ENCODE measurements at places on chromosomes 2 and 18.

DNA sequence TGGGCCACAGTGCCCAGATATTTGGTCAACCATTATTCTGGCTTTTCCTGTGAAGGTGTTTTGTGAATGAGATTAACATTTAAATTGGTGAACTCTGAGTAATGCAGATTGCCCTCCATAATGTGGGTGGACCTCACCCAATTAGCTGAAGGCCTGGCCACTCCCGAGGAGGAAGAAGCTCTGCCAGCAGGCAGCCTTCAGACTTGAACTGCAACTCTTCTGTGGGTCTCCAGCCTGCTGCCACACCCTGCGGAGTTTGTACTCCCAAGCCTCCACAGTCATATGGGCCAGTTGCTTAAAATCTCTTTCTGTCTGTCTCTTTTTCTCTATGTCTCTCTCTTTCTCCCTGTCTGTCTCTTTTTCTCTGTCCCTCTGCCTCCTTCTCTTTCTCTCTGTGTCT, 262.7 kb downstream of the MYCN start:
- H3K4me3 ChIP-seq = no peak overlapping the region
- DNase-seq = no peak
- H3K27ac ChIP-seq = no peak overlapping the region
- no peaks in the 10 kb centered on the region for H3K4me1 ChIP-seq
- no peaks in the 10 kb centered on the region for H3K27me3 ChIP-seq

- no peaks in the 10 kb centered on the region for H3K27me3 ChIP-seq
- H3K36me3 ChIP-seq = no peaks in the 10 kb centered on the region
- 0 out of 2 replicates have a peak, but pooled peaks cover 3% of the 10 kb centered on the region for H3K4me1 ChIP-seq
- H3K4me3 ChIP-seq = no peak overlapping the region
Measured at GRCh38 chr2:3986063-3986462, 282.7 kb downstream of the DCDC2C start.

DNA sequence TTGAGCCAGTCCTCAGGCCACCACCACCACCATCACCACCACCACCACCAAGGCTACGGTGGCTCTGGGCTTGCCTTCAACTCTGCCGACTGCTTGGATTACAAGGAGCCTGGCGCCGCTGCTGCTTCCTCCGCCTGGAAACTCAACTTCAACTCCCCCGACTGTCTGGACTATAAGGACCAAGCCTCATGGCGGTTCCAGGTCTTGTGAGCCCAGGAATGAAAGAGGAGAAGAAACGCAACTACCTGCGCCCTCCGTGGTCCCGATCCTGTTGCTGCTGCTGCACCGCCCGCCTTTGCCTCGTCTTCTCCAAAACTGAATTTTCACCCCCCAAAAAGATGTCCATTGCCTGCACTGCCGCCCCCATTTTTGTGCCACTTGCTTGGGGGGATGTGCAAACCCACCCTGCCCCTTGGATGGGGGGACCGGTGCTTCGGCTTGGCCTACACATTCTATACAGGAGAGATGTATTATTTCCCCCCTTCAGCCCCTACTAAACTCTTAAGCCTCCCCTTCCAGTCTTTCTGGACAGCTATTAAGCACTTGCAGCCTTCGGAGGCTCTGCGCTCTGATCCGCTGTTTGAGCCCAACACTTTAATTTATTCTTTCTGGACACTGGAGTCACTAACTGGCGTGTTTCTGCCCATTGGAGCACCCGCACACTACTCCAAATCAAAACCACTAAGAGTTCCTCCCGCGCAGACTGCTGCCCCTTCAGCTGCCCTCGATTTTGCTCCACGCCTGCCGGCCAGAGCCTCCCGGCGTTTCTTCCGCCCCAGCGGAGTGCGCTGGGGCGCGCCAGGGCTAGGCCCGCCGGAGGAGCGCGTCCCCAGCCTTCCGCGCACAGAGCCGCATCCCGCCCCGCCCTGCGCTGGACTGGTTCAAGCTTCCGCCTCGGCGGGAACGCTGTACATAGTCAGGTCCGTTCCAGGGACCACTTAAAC, 5.7 kb downstream of the OTX1 start:
- no peaks in the 10 kb centered on the region for H3K36me3 ChIP-seq
- DNase-seq = peak; percentile 35
- H3K27me3 ChIP-seq = no peaks in the 10 kb centered on the region
- H3K4me1 ChIP-seq = no peaks in the 10 kb centered on the region

DNA sequence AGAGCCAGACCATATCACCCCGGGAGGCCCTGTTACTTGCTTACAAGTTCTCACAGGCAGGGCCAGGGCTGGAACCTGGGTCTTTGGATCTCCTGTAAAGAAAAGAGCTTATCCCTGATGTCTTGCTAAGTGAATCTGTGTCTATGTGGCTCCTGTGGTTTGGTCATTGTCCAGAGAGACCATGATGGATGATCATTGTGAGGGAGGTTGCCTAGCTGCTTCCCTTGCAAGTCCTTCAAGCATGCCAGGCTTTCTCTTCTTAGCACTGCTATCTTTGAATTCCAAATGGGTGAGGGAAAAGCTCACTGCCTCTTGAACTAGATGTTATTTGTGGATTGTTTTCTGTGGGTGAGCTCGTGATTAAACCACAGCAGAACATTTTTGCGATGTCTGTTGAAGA, 151.6 kb downstream of the FSHR start:
- no peaks in the 10 kb centered on the region for H3K4me1 ChIP-seq
- H3K27ac ChIP-seq = no peak overlapping the region
- no peak overlapping the region for H3K4me3 ChIP-seq
- no peaks in the 10 kb centered on the region for H3K36me3 ChIP-seq
- H3K27me3 ChIP-seq = no peaks in the 10 kb centered on the region

DNA sequence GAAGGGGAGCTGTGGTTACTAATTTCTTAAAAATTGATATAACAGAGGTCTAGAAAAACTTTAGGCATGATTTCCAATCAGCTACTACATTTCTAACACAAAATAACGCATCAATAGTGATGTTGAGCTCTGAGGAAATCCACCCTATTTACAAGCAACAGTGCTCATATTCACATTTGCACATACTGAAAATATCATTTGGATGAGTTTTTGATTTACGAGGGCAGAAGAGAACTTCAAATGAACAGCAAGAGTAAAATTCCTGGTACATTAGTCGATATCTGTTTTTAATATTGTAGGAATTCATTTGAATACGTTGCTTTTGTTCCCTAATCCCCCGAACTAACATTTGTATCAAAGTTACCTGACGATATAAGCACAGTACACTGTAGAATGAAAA, 761.0 kb upstream of the POU3F3 start:
- no peaks in the 10 kb centered on the region for H3K27me3 ChIP-seq
- no peaks in the 10 kb centered on the region for H3K4me1 ChIP-seq
- no peak for DNase-seq

- H3K27ac ChIP-seq = no peak overlapping the region
- DNase-seq = no peak
- no peaks in the 10 kb centered on the region for H3K36me3 ChIP-seq
- H3K4me3 ChIP-seq = no peak overlapping the region
- H3K4me1 ChIP-seq = no peaks in the 10 kb centered on the region
Measured at GRCh38 chr2:241072151-241072550, 29.9 kb downstream of the MTERF4 start.

- no peaks in the 10 kb centered on the region for H3K36me3 ChIP-seq
- H3K27ac ChIP-seq = no peak overlapping the region
- H3K27me3 ChIP-seq = no peaks in the 10 kb centered on the region
- no peak for DNase-seq
- no peak overlapping the region for H3K4me3 ChIP-seq
Measured at GRCh38 chr2:3725458-3726250, 22.3 kb downstream of the DCDC2C start.

- no peak overlapping the region for H3K27ac ChIP-seq
- no peaks in the 10 kb centered on the region for H3K4me1 ChIP-seq
Measured at GRCh38 chr18:924987-925386, 20.3 kb downstream of the ADCYAP1 start.

- H3K4me1 ChIP-seq = no peaks in the 10 kb centered on the region
- H3K27ac ChIP-seq = no peak overlapping the region
- no peaks in the 10 kb centered on the region for H3K36me3 ChIP-seq
- DNase-seq = no peak
Measured at GRCh38 chr18:22630980-22631379, 213.3 kb upstream of the CTAGE1 start.

DNA sequence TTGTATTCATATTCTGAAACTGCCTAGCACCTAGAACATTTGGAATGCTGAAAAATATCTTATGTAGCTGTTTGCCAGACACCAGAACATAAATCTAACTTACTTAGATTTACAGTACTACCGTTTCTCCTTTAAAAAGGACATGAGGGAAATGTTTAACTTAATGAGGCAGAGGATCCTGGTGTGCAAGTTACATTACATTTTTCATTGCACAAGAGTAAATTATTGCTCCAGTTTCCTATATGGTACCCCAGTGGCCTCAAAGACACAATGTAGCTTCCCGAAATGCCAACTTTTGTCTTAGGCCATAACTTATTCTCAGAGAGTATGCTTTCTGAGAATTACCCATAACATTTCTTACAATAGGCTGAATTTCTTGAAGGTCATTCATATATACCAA, 105.5 kb upstream of the DTNA start:
- H3K27ac ChIP-seq = no peak overlapping the region
- H3K36me3 ChIP-seq = no peaks in the 10 kb centered on the region
- no peaks in the 10 kb centered on the region for H3K4me1 ChIP-seq
- H3K4me3 ChIP-seq = no peak overlapping the region

DNA sequence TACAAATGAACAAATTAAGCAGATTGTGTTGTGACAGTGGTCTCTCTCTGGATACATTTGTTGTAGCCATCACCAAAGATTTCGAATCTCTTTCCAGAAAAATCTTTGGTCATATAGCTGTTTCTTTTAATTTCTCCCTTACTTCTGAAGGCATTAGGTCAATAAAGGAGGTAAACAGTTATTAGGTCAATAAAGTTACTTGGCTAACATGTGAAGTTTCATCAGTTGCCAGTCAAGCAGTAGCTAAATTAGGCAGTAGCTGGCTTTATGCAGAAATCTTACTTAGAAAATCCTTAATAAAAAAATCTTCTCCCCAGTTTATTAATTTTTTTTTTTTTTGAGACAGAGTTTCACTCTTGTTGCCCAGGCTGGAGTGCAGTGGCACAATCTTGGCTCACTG, 115.5 kb downstream of the MBD5 start:
- H3K36me3 ChIP-seq = no peaks in the 10 kb centered on the region
- no peak overlapping the region for H3K4me3 ChIP-seq
- H3K27ac ChIP-seq = no peak overlapping the region
- H3K4me1 ChIP-seq = no peaks in the 10 kb centered on the region
- DNase-seq = no peak

DNA sequence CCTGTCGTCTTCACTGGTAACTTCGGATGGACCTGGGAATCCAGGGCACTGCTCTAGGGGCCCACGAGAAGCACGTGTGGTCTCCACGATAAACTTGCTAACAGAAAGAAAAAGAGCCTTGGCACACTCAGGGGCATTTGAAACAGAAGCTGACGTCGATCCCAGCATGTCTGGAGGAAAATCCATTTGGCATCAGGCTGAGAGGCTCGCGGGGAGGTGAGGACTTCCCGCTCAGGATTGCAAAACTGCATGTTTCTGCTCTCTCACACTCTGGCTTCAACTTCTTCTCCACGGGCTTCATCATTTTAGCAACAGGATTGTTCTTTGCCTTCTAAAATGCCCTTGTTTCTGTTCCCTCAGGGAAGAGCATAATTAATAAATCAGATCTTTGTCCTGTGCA, 181.7 kb upstream of the COPS8 start:
- no peak overlapping the region for H3K27ac ChIP-seq
- peaks cover 7% of the 10 kb centered on the region for H3K4me1 ChIP-seq
- no peak for DNase-seq
- H3K27me3 ChIP-seq = no peaks in the 10 kb centered on the region
- no peak overlapping the region for H3K4me3 ChIP-seq

GRCh38 chr2:197958592-197959150, 154.3 kb downstream of the PLCL1 start:
- no peak for DNase-seq
- H3K36me3 ChIP-seq = no peaks in the 10 kb centered on the region
- no peaks in the 10 kb centered on the region for H3K4me1 ChIP-seq
- H3K27me3 ChIP-seq = no peaks in the 10 kb centered on the region
- no peak overlapping the region for H3K27ac ChIP-seq

GRCh38 chr2:202387608-202388342, 11.6 kb downstream of the BMPR2 start:
- H3K4me1 ChIP-seq = 0 out of 2 replicates have a peak, but pooled peaks cover 4% of the 10 kb centered on the region
- H3K27me3 ChIP-seq = no peaks in the 10 kb centered on the region
- no peak for DNase-seq
- H3K27ac ChIP-seq = no peak overlapping the region
- no peak overlapping the region for H3K4me3 ChIP-seq

DNA sequence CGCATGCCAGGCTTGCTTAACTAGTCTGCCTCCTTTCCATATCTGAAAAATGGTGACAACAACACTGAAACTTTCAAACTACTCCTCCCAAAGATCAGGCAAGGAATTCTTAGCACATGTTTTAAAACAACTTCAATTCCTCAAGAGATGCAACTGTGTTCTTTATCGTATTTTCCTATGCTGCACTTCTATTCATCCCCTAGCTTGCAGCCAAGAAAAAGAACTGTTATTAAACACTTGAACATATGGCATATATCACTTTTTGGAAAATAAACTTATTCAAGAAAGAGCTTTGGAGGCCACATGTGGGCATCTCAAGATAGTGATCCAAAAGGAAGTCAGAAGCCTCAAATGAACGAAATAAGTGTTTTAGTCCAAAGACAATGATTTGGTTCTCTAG, 75.6 kb upstream of the STAM2 start:
- H3K36me3 ChIP-seq = no peaks in the 10 kb centered on the region
- DNase-seq = no peak
- H3K4me1 ChIP-seq = no peaks in the 10 kb centered on the region
- no peaks in the 10 kb centered on the region for H3K27me3 ChIP-seq

DNA sequence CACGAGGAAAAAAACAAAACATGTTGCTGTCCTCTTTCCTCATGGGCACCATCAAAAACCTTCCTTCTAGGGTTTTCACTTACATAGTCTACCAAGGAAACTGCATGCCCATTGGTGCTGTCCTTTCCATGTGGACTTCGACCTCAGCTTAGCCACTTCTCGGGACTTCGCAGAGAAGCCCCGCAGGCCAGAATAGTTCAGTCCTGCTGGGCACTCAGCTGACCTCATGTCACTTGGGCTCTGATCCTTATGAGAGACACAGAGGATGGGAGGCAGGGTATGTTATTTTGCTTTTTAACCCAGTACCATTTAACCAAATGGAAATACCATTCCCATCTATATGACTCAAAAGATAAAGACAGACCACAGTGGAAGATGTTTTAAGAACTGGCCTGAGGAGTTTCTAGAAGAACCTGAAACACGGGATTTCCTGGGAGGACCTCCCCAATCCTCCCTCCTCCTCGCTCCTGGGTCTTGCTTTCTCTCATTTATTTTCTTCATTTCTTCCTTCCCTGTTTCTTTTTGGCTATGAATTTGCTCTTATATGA, 28.4 kb downstream of the AAK1 start:
- H3K27me3 ChIP-seq = no peaks in the 10 kb centered on the region
- no peak for DNase-seq
- no peak overlapping the region for H3K27ac ChIP-seq
- no peak overlapping the region for H3K4me3 ChIP-seq
- H3K4me1 ChIP-seq = peaks cover 27% of the 10 kb centered on the region
- H3K36me3 ChIP-seq = no peaks in the 10 kb centered on the region

DNA sequence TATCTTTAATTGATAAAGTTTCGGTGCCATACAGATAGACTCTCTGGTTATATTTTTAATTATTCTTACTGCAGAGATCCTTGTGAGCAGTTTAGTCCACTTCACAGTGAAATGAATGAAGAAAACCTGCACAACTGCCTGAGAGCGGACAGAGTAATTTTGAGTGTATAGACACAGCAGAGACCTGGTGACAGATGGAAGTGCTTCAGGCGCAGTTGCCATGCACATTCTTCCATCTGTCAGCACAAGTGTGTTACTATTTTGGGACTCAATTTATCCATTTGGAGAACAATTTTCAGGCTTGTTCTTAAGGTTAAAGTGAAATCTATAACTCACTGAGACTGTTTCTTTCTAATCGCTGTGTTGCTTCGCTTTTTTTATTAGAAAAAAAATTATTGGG, 147.8 kb upstream of the SPHKAP start:
- no peaks in the 10 kb centered on the region for H3K4me1 ChIP-seq
- H3K27me3 ChIP-seq = no peaks in the 10 kb centered on the region
- DNase-seq = no peak
